Muscle of arm (tissue), 14 donors: ENCODE measurements at places on chromosomes 2 and 18.

GRCh38 chr2:129859175-129859574 lies 120.3 kb upstream of the RAB6C start:
- DNase-seq, result no peak

- no peak for DNase-seq
Observed at GRCh38 chr2:65092791-65093190, 36.6 kb downstream of the CEP68 start.

- peak; percentile 4 for DNase-seq
Observed at GRCh38 chr18:1438458-1438910, 533.8 kb downstream of the ADCYAP1 start.

DNA sequence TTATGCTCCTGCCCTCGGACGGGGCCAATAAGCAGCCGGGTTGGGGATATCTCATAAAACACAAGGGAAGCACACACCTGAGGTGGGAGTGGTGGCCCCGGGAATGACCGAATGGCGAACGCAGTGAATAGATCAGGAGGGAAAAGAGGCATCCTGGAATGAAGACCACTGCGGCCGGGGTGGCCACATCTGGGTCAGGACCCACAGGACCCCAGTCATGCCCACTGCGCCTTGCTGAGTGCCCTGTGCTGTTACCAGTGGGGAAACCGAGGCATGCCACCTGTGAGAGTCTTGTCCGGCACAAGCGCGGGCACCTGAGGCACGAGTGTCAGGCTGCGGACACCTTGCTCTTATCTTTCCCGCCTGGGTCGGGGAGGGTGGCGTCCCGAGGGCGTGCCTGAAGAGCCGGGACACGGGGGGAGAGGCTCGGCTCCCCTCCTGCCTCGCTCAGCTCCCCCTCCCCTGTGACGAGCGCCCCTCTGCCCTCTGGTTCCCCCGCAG lies 1.6 kb downstream of the PDCD1 start:
- DNase-seq, result no peak

- no peak for DNase-seq
Observed at GRCh38 chr18:78721238-78721875, 258.3 kb upstream of the SALL3 start.

DNA sequence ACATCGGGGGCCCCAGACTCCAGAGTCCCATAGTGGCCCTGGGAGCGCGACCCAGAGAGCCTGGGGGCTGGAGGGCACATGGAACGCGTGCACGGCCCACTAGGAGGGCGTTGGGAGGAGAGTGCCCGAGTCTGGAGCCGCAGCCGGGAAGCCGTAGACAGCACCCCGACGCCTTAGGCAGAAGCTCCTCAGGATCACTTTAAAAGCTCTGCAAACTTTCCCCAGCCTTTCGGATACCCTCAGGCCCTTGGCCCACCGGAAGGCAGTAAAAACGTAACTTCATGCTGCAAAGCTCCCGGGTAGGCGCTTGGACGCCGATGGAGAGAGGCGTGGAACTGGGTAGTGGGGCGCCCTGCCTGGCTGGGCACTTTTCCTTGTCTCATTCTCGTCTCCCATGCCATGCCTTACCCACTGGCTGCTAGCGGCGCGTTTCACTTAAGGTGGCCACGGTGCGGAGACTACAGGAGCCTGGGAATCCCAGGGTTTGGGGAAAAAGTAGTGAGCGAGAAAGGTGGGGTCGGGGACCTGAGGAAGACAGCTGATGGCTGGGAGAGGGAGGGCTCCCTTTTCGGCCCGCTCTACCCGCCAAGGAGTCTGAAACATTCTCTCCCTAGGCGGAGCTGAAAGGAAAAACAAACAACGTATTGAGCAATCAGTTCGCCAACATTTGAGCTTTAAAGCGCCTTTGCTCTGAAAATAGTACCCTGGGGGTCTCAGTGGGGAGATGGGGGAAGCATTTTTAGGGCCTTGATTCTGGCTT lies 141.8 kb downstream of the MEIS1 start:
- DNase-seq, result peak; percentile 37

DNA sequence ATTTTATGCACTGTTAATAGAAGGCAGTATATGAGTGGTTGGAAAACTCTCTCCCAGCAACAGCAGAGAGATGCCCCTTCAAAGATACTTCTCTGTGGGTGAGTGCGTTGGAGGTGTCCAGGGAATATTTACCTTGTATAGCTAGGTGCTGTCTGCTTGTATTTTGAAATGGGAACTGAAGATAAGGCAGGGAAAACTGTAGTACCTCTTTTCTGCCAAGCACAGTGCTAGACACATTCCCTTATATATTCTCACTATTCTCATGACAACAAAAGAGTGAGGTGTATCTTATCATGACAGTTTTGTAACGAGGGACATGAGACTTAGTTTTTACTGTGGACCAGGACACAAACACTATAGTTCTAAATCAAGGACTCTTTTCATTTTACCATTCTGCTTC lies 2.1 kb downstream of the TTC39C start:
- no peak for DNase-seq

- no peak for DNase-seq
Observed at GRCh38 chr18:63980896-63981460, 11.1 kb downstream of the SERPINB8 start.

- DNase-seq, result no peak
Observed at GRCh38 chr2:224669449-224669848, 46.7 kb downstream of the CCDC195 start.

DNA sequence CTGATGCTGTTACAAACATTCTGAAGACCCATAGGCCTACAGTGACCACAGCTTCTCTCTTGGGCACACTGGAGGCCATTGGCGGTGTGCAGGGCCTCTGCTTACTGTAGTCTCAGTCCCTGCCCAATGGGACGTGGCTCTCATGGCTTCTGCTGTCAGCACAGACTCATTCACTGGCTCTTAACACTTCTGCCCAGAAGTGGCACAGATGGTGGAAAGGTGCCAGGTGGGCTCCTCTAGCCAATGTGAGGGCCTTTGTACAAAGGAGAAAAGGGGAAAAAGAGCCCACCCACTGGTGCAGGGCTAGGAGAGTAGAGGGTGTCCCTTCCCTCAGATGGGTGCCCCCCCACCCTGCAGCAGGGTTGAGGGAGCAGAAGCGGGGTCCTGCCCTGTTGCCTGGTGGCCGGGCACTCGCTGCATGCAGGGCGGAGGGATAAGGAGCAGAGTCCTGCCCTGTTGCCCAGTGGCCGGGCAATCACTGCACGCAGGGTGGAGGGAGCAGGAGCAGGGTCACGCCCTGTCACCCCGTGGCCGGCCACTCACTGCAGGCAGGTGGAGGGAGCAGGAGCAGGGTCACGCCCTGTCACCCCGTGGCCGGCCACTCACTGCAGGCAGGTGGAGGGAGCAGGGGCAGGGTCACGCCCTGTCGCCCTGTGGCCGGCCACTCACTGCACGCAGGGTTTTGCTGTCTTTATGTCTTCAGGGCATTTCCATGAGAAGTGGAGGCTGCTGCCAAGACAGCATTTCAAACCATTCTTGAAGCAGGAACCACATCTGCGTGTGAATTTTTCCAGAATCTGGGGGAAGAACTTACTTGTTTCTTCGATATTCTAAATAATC lies 20.0 kb downstream of the LRRFIP1 start:
- no peak for DNase-seq

- DNase-seq, result peak; percentile 71
Observed at GRCh38 chr2:237161189-237161588, 75.5 kb downstream of the COPS8 start.

DNA sequence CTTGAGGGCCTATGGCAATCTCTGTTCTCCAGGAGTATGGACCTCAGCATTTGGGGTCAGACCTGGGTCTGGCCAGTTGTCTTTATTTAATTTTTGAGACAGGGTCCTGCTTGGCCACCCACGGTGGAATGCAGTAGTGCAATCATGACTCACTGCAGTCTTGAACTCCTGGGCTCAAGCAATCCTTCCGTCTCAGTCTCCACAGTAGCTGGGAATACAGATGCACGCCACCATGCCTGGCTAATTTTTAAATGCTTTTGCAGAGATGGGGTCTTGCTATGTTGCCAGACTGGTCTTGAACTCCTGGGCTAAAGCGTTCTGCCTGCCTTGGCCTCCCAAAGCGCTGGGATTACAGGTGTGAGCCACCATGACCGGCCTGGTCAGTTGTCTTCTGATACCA lies 46.4 kb upstream of the INHBB start:
- no peak for DNase-seq

DNA sequence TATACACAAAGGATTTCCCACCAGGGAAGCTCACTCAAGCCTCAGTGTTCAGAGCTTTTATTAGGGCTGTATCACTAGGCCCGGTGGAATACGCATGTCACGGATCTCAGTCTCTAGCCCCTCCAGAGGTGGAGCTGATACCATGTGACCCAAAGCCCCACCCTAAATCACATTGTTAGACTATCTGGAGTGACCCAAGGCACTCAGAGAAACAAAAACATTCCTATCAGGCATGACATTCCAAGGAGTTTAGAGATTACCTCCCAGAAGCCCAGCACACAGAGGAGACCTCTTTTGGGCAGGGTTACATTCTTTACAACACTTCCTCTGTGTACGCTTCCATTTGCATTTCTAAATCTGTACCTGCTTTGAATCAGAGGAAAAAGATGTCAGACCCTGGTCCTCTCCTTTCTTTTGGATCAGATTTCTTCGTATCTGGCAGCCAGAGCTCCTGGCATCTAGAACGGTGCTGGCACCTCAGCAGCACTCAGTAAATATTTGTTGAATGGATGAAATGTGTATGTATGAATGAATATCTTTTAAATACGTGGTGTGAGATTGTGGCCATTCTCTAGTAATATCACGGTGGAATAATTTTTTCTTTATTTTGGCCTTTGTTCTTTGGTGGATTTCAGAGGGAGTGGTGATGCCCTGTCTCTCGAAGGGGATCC lies 37.7 kb upstream of the SMAD2 start:
- no peak for DNase-seq

- no peak for DNase-seq
Observed at GRCh38 chr2:160287476-160287875, 87.4 kb upstream of the ITGB6 start.

- no peak for DNase-seq
Observed at GRCh38 chr2:119679526-119679837, 481 bp downstream of the TMEM177 start.

DNA sequence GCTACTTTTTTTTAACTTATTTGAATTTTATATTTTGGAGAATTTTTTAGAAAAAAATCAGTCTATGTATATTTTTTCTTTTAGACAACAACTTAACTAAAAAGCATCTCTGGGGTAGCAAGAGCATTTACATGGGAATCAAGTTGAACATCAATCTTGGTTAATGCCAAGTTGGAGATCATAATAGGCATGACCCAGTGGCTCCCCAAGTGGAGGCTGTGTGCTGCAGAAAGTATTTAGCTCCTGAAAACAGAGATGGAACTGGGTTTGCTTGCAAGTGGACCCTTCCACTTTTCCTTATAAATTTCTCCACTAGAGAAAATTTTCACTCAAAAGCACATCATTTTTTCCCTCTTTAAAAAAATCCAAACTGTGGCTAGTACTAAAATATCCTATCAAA lies 23.9 kb upstream of the CAVIN2 start:
- no peak for DNase-seq

- no peak for DNase-seq
Observed at GRCh38 chr2:151862700-151863099, 34.5 kb upstream of the ARL5A start.

DNA sequence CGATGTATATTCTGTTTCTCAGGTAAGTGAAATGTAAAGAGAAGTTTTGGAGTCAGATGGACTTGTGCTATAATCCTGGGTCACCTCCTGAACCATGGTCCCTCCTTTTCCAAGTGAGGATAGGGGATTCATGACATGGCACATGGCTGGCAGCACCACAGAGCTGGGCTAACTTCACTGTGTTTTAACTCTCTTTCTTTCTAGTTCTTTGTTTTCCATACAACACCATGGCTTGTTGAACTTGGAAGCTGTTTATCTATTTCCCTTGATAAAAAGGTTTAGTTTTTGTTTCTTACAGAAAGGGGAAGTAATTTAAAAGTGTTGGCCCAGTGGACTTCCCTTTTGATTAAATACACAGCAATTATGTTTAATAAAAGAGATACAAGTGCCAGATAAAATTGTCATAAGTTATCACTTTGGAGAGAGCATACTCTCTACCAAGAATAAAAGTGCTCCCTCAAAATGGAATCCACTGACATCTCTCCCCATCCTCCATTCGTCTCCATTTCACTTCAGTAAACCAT lies 90.4 kb downstream of the PLCL1 start:
- no peak for DNase-seq

DNA sequence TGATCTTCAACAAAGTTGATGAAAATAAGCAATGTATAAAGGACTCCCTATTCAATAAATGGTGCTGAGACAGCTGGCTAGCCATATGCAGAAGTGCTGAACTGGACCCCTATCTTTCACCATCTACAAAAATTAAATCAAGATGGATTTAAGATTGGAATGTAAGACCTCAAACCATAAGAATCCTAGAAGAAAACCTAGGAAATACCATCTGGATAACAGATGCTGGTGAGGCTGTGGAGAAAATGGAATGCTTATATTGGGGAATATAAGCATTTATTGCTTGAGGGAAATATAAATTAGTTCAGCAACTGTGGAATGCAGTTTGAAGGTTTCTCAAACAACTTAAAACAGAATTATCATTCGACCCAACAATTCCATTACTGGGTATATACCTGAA lies 89.6 kb downstream of the GCA start:
- DNase-seq, result no peak

DNA sequence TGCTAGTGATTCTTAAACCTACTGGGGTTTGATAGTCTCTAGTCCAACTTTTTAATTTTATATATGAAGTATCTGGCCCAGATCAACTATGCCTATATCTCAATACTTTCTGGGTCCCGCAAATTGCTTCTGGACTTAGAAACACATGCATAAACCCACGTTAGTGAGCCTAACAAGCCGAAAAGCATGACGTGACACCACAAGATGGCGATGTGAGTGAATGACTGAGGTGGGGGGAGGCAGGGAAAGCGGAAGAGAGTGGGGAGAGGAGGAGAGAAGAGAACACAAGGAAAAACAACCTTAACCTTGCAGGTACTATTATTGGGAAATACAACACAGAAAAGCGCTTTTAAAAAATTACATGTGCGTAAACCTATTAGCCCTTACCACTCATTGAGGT lies 13.8 kb downstream of the PDIA6 start:
- no peak for DNase-seq

GRCh38 chr2:138744713-138745112 lies 35.5 kb downstream of the NXPH2 start:
- DNase-seq, result peak; percentile 44

GRCh38 chr2:58436872-58437271 lies 195.7 kb upstream of the FANCL start:
- DNase-seq, result no peak

DNA sequence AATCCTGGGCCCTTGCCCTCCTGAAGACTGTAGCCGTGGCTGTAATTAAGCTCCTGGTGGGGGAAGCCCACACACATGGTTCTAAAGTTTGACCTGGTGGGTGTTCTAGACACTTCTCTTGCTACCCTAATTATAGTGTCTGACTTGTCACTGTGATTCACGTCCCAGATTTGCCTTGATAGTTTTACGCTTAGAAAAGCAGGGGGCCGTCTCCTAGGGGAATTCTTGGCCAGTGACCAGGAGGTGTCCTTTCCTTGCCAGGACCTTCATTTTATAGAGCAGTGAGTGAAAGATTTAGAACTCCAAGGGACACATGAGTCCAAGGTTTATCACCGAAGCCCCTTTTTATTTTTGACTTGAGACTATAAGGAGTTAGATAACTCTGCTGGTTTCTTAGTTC lies 9.0 kb downstream of the TMEM214 start:
- no peak for DNase-seq

- no peak for DNase-seq
Observed at GRCh38 chr2:27303093-27304025, 4.9 kb downstream of the UCN start.
